Bronchial smooth muscle cell (primary cell): ENCODE measurements at places on chromosomes 11 and 22. TPM values are rescaled to one million over a fixed set of nuclear protein-coding genes. Genes with fewer than 3 reads are reported as not detected.

LGR4 gene
- 3.0 and 11.5 TPM in 2 replicates for total RNA-seq

IFTAP gene
- total RNA-seq = 39.6 and 46.8 TPM in 2 replicates

SEZ6L gene
- total RNA-seq = not detected in 2 replicates

FAM181B gene
- not detected in 2 replicates for total RNA-seq

CLDN5 gene
- total RNA-seq = 0.43 and 0.63 TPM in 2 replicates

ANKK1 gene
- under 0.01 and 0.17 TPM in 2 replicates for total RNA-seq

TRPM5 gene
- total RNA-seq = 0.09 TPM in 1 of 2 replicates, not detected in the other

AMPD3 gene
- 2.5 and 3.8 TPM in 2 replicates for total RNA-seq

MYOD1 gene
- total RNA-seq = not detected in 2 replicates

MPEG1 gene
- not detected in 2 replicates for total RNA-seq

CD44 gene
- 385 and 395 TPM in 2 replicates for total RNA-seq

NTM gene
- 3.1 and 8.2 TPM in 2 replicates for total RNA-seq

PTPN5 gene
- not detected in 2 replicates for total RNA-seq

FGF3 gene
- total RNA-seq = not detected in 2 replicates

UPK3A gene
- not detected in 2 replicates for total RNA-seq

GLB1L2 gene
- total RNA-seq = 0.09 TPM in 1 of 2 replicates, not detected in the other

SERPING1 gene
- total RNA-seq = 5.5 and 7.6 TPM in 2 replicates

TRIM49 gene
- not detected in 2 replicates for total RNA-seq
